Fibroblast of skin of right quadriceps (primary cell): ENCODE measurements at places on chromosomes 7 and 10.

GRCh38 chr7:33373195-33373594 is 243.8 kb downstream of the BBS9 start:
- no peak for DNase-seq

DNA sequence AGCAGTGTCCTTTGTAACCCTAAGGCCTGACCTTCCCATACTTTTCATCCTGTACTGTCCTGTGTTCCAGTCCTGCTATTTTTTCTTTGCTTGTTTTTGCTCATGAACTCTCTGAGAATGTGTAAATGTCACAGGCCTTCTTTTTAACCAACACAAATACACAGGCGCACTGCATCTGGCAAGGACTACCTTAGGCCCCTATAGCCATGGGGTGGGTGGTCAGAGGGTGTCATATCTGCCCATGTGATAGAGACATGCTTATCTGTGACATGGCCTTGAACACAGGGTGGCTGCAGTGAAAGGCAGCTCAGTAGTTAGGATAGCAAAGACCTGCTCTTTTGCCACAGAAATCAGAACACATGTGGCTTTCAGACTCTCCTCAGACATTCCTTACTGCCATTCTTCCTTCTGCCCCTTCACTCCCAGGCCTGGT is 3.9 kb upstream of the MBL2 start:
- DNase-seq = no peak

- DNase-seq = no peak
Observed at GRCh38 chr7:30881448-30881847, 30.2 kb upstream of the AQP1 start.

GRCh38 chr10:76305930-76306615 is 874.6 kb downstream of the LRMDA start:
- DNase-seq = no peak

GRCh38 chr7:146720195-146720594 is 603.6 kb downstream of the CNTNAP2 start:
- DNase-seq = no peak

GRCh38 chr10:77667426-77668324 is 30.1 kb upstream of the KCNMA1 start:
- no peak for DNase-seq

DNA sequence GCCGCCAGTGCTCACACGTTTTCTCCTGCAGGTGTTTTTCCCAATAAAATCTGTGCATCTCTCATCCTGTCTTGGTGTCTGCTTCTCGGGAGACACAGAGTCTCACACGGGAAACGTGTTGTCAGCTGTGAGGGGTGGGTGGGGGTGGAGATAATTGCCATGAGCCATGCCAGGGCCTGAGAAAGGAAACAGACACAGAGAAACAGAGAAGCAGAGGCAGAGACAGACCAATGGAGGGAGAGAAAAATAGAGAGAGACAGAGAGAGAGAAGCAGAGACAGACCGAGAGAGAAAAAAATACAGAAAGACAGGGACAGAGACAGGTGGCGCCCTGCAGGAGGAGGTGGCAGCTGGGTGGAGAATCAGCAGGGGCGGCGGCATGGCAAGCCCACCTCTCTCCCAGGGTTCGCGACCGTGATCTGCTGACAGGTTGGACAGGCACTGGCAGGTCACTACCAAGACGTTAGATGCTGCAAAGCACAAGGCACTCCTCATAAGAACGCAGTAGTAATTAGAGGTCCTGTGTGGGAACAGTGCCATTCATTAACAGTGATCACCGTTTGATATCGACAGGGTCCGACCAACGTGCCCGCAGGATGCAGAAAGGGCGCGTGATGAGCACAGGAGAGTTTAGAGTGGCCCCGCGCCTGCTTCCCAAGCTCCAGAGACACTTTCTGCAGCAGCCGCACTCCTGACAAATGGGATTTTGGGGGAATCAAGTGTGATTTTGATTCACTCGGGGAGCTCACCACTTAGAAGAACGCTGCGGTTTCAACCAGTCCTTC is 70.5 kb upstream of the INSIG1 start:
- no peak for DNase-seq

GRCh38 chr7:91310830-91311460 is 46.7 kb downstream of the FZD1 start:
- DNase-seq = peak; percentile 66

- DNase-seq = peak; percentile 65
Observed at GRCh38 chr7:98760201-98760651, 109.6 kb downstream of the TMEM130 start.

GRCh38 chr7:106216923-106217542 is 67.8 kb downstream of the NAMPT start:
- peak; percentile 39 for DNase-seq

GRCh38 chr7:148118371-148118770 is 472.2 kb upstream of the C7orf33 start:
- no peak for DNase-seq

DNA sequence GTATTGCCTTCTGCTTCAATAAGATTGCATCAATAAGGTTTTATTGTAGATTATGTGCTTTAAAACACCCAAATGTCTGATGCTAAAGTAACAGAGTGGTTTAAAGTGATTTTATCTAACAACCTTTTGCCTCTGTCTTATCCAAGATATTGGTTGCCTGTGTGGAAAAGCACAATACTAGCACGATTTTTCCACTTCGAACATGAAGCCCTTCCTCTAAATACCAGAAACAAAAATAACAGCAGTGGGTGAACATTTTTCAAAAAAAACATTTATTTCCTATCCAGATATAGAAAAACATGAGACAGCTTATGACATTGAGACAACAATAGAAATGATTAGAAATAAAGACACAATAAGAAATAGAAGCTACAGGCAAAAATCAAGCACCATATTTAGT is 59.5 kb upstream of the MDFIC start:
- DNase-seq = no peak

DNA sequence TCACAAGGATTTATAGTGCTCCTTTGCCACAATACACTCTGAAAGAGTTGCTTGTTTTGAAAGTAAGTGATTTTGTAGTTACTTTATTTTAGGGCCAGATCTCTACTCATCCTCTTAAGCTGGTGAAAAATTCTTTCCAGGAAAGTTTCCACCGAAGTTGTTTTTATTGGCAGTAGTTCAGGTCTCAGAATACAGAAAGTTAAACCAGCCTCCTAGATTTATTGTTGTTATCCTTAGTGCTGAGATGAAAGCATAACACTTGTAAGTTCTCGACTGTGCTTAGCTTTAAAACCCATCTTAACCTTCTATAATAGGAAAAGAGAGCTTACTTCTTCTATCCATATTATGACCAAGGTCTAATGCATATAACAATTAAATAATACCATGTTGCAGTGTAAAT is 5.5 kb downstream of the AP3M1 start:
- DNase-seq = peak; percentile 86

DNA sequence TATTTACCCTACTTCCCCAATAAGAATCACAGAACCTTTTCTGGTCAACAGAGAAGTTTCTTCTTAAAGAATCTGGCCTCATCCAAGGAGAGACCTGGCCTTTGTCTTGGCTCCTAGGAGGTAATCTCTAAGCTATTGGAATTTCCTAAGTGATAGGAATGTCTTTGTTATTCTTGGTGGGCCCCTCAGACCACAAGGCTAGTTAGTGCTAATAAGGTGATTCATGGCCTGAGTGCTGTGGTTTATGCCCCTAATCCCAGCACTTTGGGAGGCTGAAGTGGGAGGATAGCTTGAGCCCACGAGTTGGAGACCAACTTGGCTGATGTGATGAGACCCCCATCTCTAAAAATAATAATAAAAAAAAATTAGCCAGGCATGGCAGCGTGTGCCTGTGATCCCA is 60.0 kb upstream of the CYP2C18 start:
- DNase-seq = peak; percentile 21

GRCh38 chr10:84590327-84591193 is 262.2 kb downstream of the CCSER2 start:
- no peak for DNase-seq

DNA sequence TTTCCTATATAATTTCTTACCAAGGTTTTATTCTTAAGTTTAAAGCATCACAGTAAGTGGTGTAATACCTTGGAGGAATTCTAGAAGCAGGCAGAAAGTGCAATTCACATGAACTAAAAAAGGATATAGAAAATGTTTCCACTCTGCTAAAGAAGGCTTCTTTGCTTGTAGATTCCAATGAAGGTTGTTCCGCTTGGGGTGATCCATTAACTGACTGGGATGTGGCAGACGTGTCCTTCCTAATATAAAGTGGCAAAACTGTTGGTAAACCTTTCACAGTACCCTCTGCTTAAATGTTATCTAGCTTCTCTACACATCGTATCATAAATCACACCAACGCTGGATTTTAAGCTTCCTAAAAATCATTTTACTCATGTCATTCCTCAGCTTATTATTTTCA is 2.3 kb downstream of the ZC3HC1 start:
- no peak for DNase-seq

DNA sequence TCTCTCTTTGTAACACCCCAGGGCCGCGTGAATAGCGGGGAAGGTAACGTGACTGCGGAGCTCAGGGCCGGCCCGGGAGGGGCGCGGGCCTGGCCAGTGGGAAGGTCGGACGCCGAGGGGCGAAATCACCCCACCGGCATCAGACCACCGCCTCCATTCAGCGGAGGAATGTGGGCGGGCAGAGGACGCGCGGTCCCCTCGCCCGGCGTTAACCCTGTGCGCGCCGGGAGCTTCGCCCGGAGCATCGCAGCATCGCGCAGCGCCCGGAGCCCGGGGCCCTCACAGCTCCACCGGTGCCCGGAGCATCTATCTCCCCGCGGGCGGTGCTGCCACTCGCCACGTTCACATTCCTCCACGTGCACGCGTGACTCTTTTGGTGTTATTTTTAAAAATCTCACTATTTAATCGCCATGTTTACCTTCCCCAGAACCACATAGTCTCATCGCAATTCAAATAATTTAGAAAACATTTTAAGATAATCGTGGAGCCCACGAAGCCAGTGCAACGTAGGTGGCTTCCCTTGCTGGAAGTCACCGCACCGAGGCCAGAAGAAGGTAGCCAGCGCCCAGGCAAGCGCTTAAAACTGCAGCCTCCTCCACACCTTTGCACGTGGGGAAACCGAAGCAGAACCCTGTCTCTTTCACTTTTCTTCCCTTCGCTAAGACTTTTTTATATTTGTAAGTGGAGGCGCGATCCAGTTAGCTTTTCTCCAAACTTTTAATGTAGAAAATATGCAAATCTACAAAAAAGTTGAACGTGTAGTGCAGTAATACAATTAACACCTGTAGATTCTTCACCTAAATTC is 21.8 kb downstream of the FGFBP3 start:
- peak; percentile 46 for DNase-seq

- no peak for DNase-seq
Observed at GRCh38 chr10:2145926-2146478, 408.7 kb upstream of the ADARB2 start.

- no peak for DNase-seq
Observed at GRCh38 chr10:85598646-85599045, 767.9 kb downstream of the GRID1 start.

DNA sequence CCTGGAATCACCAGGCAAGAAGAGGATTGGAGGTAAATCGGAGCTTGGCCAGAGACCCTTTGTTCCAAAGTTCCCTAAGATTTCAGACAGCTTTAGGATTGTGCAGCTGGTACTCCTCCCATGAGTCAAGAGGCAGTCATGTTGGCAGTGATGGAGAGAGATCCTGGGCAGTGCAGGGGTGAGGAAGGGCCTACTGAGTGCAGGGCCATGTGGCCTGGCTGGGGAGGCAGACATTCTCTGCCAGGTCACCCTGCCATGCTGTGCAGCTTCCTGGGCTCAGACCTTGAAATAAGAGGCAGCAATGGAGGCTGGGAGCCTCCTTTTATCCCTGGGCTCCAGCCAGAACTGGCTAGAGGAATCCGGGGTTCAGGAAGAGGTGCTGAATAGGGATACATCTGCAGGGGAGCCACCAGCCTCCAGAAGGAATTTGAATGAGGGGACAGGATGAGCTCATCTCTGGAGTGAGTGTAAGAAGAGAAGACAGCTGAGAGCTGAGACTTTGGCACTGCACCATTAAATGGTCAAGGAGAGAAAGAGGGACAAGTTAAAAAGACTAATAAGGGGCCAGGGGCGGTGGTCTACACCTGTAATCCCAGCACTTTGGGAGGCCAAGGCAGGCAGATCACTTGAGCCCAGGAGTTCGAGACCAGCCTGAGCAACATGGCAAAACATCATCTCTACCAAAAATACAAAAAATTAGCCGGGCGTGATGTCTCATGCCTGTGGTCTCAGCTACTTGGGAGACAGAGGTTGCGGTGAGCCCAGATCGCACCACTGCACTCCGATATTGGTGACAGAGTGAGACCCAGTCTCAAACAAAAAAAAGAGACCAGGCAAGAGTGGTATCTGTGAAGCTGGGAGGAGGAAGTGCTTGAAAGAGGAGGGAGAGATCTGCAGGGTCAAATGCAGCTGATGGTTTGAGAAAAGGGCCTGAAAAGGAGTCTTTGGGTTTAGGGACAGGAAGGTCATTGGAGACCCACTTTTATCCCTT is 12.0 kb downstream of the SFTPD start:
- DNase-seq = no peak
